ENCODE measurements at places on chromosomes 4 and X.

DNA sequence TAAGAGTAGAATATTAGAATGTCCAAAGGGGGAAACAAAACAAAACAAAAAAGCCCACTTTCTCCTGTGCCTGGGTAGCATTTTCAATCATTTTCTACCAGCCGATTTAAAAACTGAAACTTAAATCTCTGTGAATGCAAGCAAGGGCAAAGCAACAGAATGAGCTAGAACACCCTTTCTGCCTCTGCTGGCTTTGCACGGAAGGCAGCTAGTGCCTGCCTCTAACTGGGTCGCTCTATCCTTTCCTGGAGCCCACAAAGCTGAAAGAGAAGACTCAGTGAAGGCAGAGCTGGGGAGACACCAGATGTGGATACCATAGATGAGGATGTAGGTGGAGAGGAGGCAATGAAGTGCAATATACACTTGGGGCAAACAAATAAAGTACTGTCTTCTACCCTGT lies 248.9 kb upstream of the TTC29 start:
- no peak for DNase-seq

GRCh38 chr4:175916626-175917351 lies 104.7 kb upstream of the GPM6A start:
- DNase-seq, result no peak

DNA sequence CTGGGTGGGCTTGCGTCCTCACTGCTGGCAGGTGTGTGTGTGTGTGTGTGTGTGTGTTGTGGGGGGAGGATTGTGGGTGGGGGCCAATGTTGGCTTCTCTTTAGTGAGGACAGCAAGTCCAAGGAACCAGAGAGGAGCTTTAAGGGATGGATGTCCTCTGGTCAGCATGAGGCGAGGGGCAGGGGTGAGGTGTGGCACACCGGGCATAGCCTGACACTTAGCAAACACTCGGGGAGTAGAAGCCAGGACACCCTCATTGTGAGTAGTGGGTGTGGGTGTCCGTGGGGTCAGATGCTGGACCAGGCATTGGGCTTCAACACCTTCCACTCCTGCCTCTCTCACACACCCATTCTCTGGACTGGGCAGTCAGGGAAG lies 2.8 kb downstream of the SORCS2 start:
- no peak for DNase-seq

DNA sequence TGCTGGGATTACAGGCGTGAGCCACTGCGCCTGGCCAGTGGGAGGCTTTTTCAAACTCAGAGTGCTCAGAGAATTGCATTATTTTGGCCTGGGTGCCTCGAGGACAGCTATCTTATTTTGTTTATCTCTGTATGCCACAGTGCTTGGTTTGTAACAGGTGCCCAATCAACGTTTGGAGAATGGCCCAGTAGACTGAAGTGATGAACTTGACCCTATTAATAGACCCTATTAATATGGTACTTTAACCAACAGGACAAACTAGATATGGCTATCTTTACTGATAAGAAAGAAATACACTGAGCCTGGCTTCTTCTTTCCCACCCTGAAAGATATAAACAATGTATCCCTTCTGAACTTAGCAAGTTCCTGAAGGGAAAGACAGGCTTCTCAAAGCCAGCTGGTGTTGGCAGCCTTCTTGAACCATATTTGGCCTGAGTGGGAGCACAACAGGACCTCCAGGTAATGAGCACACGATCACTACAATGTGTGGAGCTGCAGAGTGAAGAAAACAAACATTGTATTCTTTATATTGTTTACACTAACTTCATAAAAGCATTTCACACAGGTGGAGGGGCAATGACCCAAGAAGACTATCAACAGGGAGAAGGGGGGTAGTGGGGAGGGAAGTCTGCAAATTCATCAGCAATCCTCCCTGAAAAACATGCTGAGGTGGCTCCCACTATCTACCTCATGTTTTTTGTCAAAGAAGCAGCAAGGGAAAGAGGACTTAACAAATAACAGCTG lies 41.7 kb downstream of the PRPS1 start:
- DNase-seq, result no peak

DNA sequence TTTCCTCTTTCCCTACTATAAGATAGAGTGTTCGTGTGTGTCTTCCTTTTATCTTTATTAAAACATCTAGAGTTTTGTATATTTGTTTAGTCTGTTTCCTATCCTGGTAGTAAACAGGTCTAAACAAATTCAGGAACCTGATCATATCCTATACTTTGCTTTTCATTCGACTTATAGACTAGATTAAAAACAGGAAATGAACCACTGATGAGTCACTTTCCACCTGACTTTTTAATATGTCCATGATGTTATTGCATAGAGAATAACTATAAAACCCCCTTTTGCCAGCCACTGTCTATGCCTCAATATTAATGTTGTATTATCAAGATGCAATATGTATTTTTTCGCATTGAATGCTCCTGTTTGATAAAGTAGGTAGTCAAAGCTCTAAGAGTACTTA lies 1794.0 kb downstream of the STIM2 start:
- no peak for DNase-seq

GRCh38 chr4:41214136-41214824 lies at the start of gene APBB2:
TSS of gene APBB2 (minus strand) at chr4:41214542. CDS start at chr4:41033254, 181,288 bp downstream.
- DNase-seq, result peak; percentile 95

GRCh38 chrX:11081511-11081910 lies 29.6 kb upstream of the HCCS start:
- DNase-seq, result no peak

DNA sequence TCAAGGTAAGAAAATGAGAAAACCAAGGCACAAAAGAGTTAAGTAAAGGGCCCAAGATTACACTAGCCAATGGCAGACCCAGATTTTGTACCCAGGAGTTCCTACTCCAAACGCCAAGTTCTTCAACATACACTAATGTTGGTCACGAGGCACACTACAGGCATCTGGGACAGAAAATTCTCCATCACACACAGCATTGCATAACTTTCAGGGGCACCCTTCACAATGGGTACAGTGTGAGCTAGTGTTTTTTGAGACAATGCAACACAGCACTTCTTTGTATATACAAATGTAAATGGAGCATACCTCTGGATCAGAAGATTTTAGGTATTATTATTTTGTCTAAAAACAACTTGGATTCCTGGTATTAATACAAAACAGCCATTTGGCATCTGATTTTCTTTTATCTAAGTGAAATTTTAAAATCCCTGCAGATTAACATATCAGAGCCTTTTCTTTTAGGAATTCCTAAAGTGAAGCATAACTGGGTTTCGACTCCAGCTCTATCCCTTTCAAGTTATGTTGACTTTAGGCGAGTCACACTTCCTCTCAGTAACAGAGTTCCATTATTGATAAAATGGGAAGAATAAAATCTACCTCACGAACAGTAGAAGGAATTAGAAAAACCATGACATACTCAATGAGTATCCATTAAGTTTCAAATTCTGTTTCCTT lies 41.1 kb downstream of the ADGRA3 start:
- no peak for DNase-seq

- no peak for DNase-seq
Measured at GRCh38 chrX:72243472-72243871, 4.6 kb upstream of the ERCC6L start.

- DNase-seq, result no peak
Measured at GRCh38 chr4:79472036-79472435, 64.0 kb upstream of the GK2 start.

DNA sequence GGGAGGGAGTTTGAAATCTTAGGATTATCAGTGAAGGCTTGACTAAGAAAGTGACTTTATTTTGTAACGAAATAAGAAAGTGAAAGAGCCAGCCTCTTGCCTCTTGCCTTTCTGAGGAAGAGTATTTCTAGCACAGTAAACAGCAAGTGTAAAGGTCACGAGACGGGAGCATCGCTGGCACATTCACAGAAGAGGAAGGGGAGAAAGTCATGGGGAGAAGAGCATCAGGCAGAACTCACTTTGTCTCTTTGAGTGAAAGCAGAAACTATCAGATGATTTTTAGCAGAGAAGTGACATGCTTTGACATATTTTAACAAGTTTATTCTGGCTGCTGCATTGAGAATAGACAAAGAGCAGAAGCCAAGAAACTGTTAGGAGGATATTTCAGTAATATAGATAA lies 313.8 kb downstream of the CAMK2D start:
- DNase-seq, result no peak

GRCh38 chr4:167688660-167689142 lies 403.6 kb upstream of the ANXA10 start:
- no peak for DNase-seq

DNA sequence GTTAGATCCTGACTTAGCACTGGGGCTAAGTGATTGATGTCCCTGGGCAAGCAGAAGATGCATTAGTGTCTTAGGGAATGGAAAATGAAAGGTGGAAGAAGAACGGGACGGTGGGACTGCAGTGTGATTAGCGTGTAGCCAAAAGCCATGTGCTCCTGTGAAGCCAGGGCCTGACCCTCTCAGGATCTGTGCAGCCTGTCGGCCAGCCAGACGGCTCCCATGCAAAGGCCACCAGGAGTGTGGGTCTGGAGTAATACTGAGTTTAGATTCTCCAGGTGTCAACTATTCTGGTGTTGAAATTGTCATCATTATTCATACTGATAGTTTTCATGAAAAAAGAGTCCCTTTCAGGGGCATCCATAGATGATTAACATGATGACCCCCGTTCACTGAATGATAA lies 32.0 kb downstream of the REELD1 start:
- DNase-seq, result no peak

GRCh38 chr4:38105475-38106220 lies 145.4 kb downstream of the PTTG2 start:
- DNase-seq, result no peak

DNA sequence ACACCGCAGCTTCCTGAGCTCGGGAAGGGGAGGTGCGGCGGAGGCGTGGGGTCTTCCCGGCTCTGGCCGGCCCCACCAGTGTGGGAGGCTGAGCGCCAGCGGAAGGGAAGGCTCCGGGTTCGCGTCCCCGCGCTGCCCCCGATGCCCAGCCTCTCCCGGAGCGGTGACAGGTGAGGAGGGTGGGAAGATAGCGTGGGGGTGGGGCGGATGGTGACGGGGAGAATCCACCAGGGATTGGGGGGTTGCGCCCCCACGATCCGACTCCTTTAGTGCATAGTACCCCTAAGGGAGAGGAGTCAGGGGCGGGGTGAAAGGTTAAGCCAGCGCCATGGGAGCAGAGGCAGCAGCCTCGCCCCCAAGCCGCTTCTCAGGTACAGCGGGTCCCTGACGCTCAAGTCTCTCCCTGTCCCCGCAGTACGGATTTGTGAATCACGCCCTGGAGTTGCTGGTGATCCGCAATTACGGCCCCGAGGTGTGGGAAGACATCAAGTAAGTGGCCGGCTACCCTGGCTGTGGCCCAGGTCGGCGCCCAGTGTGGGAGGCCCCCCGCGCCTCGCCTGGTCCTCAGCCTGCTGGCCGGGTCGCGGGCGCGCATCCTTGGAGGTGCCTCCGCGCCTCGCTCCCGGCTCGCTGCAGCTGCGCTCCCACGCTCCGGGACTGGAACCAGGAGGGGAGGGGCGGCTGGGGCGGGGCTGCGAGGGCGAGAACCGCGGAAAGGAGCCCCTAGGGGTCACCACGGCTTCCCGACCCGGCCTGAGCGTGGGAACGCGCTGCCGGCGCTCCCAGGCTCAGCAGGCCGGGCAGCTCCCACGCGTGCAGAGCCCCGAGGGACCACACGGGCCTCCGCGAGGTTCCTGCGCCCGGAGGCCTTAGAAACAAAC lies 791 bp downstream of the GUCY1B1 start:
- DNase-seq, result peak; percentile 20

- no peak for DNase-seq
Measured at GRCh38 chr4:184792950-184793555, 32.7 kb downstream of the ACSL1 start.

GRCh38 chrX:40151211-40152172 lies 53.7 kb upstream of the BCOR start:
- peak; percentile 59 for DNase-seq

DNA sequence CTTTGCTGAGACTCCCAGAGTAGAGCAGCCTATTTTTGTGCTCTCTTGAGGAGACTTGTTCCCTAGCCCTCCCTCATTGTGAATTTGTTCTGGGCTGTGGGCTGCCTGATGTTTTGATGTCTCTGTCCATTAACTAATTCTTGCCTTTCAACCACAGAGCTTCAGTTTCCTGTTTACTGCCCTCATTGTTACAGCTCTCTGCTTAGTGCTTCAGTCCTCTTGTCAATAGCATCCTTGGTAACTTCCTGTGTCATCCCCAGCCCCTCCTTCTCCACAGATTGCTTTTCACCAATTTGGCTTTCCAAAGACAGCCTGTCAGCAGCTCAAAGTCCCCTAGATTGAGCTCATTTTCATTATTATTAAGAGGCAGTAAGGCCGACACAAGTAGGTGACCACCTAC lies 69.9 kb downstream of the COX7B2 start:
- DNase-seq, result no peak

DNA sequence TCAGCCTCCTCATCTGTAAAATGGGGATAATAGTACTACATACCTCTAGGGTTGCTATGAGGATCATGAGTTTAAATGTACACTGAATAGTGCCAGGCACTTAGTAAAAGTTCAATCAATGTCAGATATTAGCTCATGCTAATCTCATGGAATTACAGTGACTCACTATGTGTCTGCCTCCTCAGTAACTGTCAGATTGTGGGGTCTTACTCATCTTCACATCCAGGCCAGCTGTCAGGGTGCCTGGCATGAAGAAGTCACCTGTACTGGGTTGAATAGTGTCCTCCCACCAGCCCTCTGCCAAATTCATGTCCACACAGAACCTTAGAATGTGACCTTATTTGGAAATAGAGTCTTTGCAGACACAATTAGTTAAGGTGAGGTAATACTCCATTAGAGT lies 54.3 kb upstream of the STIM2 start:
- no peak for DNase-seq

Data from ovary (tissue), 10 donors.